ENCODE measurements at places on chromosomes 3 and 15.

- no peak for DNase-seq
These were observed 5.8 kb downstream of the C3orf20 start for GRCh38 chr3:14680716-14681115.

GRCh38 chr3:26825454-26825853 is 202.9 kb downstream of the LRRC3B start:
- no peak for DNase-seq

DNA sequence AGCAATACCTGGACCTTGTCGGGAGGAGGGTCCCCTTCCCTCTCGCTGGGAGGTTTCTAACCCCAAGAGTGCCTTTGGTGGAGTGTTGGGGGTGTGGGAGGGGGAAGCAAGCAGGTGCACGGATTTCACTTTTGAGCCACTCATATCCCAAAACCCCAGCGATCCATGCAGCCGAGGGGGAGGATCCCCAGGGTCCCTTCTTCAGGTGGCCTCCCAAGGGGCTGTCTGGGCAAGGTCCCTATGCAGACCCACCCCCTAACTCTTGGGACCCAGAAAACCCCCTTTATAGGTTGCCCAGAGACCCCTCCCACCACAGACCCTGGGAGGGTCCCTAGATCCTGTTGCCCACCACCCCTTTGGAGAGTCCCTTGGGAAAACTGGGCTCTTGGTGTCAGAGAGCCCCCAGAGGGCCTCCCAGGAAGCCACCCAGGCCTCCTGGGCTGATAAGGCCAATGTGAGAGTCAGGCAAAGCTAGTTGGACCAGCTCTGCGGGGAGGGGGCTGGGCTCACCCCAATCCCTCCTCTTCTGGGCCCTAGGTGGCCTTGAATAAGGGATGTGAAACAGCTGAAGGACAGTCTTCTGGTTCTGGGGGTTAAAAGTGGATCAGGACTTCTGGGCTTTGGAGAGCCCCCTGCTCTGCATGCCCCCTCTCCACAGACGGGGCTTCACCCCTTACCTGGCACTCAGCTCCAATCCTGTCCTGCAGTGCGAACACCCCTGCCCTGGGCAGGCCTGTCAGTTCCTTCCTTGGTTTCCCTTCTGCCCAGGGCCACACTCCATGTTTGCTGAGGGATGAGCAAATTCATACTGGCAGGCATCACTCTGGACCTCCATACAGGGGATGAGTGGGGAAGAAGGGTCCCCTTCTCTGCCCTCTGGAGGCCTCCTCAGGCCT is 932 bp upstream of the PLCD1 start:
- no peak for DNase-seq

DNA sequence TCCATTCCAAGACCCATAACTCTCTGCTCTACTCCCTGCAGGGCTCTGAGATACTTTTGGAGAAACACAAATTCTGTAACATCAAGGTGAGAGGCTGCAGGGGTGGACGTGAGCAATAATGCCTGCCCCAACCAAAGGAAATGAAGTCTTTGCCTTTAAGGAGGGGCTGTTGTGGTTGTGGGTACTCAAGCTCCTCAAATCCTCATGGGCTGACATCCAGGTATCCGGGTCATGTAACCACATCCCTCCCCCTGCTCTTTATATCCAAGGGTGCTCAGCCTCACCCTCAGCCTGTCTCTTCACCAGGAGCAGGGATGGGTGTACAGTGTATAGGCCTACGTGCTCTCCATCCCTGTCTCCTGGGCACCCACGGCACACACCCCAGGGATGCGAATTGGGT is 32.3 kb downstream of the NOX5 start:
- DNase-seq, result no peak

- DNase-seq, result no peak
These were observed 9.2 kb downstream of the CCRL2 start for GRCh38 chr3:46416125-46416810.

- DNase-seq, result no peak
These were observed 191.6 kb downstream of the GREM1 start for GRCh38 chr15:32909431-32909830.

GRCh38 chr3:53998980-53999379 is 107.3 kb upstream of the SELENOK start:
- no peak for DNase-seq

GRCh38 chr15:66389098-66389858 is 2.6 kb downstream of the MAP2K1 start:
- no peak for DNase-seq

DNA sequence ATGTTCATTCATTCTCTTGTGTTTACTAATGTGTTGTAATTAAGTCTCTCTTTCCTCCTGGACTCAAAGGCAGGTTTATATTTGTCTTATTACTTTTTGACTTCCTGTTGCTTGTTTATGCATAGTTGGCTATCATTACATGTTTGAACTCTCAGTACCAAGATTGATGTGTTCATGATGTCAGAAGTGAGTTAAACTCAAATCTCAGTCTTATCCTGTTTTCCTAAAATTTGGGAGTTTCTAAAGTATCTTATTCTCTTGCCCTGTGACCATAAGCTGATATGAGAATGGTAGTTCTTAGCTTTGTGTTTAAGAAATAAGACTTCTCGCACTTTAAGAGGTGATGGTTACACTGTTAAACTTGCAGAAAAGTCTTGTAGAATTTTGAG is 5.2 kb downstream of the GLCE start:
- no peak for DNase-seq

DNA sequence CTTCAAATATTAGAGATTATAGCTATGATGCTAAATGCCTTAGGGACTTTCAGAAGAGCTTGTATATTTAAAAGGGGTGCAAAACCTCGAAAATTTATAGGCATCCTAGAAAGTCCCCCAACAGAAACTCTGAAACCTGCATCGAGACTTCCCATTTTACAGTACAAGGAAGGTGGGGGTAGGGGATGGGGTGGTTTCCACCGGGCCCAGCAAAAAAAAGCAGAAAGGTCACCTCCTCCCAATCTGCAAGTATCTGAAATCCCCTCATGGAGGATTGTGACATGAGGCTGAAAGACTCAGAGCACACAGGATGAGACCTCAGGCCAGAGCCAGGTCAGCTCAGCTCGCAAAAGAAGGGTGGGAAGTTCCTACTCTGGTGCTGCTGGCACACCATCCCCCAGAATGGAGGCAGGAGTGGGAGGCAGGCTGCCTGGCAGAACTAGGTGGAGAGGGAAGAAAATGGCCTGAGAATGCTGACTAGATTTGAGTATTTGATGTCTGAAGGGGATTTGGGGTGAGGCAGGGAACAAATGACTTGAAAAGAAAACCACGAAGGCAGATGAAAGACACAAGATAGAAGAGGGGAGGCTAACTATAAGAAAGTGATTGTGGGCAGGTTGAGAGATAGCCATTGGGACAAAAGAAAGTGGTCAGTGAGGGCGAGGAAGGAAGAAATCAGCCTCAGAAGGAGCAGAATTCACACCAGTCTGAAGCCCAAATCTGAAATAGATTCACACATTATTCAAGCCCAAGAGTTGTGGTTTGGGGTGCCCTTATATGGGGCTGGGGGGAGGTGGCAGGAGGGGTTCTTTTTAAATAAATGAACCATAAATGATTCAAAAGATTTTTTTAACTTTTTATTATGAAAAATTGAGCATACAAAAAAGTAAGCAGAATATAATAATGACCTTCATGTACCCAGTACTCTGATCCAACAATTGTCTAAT is 22.5 kb upstream of the TSC22D2 start:
- DNase-seq, result no peak

DNA sequence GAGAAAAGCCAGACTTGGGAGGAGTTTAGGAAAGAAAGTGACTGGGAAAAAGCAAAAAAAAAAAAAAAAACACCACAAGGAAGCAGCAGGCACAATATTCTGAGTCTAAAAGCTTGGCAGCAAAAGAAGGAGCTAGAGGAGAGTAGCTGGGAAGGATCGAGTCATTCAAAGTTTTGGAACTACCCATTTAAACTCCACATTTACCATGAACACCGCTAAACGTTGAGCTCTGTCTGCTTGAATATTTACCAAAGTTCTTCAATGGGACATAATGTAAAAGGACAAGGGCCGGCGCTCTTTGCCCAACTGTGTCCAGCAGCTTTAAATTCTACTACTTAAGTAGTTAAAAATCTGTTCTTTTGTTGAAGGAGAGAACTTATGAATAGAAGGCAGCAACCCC is 481.9 kb downstream of the FOXP1 start:
- DNase-seq, result no peak

DNA sequence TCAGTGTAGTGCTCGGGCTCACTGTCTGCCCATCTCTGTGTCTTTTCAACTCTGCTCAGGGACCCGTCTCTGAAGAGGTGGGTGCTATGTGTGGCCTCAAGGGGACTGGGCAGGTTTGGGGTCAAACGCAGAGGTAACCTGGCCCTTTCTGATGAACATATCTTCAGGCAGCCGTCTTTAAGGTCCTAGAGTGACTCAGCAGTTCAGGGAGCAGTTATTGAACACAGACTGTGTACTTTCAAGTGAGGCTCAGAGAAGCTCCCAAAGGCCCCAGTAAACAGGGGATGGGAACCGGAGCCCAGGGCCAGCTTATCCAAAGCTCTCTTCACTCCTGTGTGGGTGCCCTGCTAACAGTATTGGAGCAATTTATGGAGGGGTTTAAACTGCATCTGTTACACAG is 73.1 kb downstream of the WDR76 start:
- DNase-seq, result no peak

DNA sequence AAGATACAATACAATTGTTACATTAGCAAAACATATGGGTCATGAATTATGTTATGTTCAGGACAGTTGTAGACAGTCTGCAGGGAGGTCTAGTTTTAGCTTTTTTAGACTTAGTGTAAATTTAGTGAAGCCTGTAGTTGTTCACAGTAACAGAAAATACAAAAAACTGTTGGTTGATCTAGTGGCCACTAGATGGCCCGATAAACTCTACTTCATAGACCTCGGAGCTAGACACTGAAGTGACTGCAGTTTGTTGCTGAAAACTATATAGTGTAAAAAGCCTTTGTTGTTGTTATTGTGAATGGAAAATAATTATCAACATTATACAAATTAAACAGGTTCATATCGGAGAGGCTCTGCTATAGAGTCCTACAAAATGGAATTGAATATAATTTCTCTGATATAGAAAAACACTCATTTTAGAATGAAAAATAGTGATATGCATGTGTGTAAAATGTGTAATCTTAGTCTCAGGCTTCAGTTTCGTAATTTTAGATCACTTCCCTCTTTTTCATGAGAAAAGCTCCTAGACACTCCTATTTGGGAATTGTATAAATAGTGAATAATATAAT is 18.3 kb downstream of the MAGEL2 start:
- DNase-seq, result no peak

DNA sequence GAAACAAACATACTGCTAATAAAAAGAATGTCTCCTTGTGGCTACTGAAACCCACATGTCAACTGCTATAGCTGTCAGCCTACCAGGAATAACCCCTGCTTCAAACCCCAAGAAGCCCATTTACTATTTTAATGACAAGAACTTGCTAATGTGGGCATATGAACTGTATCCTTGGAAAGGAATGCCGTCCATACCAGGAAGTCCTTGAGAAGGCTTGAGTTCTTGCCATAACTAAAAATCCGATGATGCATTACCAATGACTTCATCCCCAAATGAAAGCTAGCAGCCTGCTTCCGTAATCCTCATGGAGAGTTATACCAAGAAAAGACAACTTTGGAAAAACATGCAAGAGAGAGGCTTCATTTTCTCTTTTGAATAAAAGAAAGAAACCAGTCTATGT is 34.8 kb downstream of the MINDY4B start:
- no peak for DNase-seq

DNA sequence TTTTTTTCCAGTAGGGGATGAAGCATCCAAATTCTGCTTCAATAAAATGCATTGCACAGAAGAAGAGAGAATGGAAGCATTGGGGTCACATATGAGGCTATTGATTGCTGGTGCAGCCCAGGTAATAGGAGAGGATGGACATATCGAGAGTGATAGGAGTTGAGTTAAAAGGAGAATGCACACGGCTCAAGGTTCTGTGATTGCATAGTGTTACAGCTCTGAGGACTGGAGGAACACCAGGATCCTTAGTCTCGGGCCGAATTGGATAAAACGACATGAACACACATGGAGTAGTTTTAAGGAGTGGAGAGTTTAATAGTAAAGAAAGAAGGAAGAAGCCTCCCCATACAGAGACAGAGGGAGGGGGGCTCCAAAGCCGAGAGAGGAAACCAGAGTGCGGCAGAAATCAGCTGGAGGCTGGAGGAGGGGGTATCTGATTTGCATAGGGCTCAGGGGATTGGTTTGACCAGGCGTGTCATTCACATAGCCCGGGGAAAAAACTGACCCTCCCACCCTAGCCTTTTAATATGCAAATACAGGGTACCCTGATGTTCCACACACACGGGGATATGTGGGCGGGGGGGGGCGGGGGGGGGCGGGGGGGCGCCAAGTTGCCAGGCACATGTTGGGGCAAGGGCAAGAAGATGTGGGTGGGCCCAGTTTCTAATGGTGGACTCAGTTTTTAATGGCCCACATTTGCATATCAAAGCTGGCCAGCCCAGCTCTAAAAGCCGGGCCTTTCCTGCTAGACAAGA is 156.9 kb downstream of the AGBL1 start:
- no peak for DNase-seq

DNA sequence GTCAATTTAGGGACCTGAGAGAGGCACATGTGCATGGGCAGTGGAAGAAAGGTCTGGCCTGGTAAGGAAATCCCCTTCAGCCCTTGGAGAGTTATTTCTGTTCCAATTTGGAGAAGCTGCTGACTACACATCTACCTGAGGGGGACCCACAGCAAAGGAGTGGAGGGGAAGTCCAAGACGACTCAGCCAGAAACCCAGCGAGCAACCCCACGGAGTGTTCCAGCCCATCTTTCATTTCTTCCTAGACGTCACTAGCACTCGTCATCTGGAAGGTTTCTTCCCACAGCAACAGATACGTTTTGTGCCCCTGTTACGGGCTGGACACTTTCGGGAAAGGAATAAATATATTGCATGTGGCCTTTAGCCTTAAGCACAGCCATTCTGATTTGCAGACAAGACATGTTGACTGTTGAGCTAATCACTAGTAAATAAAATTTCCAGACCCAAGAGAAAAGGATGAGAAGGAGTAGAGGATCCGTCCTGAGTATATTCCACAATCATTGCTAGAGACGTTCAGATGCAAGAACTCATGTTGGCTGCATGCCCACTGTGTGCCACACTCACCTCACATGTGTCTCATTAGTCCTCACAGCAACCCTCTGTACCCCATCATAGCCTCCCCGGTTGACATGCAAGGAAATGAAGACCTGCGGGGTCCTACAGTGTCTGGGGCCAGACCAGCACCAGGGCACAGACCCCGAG is 7.8 kb upstream of the FAM174B start:
- DNase-seq, result no peak

DNA sequence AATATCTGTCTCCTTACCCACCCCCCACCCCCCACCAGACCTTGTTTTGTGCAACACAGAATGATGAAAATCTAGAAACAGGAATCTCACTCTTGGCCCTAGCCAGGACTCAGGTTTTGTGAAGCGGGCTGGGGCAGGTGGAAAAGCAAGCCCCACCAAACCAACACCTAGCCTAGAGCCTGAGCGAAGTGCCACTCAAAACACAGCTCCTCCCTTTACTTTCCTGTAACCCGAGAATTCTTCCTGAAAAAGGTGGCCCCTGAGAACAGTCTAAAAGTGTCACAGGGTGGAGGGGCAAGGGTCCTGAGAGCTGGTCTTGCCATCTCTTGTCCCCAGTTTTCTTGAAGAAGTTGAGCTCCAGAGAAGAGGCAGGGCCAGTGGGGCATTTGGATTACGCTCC is 17.4 kb upstream of the RPUSD3 start:
- no peak for DNase-seq

- DNase-seq, result no peak
These were observed 110.1 kb upstream of the TPM1 start for GRCh38 chr15:62932436-62932835.

Measured in frontal cortex (tissue), 4 donors.